Stimulated activated CD8-positive, alpha-beta memory T cell treated with anti-CD3 and anti-CD28 coated beads, Interleukin-2, amount 100 ng/mL, for 48 hours (primary cell): ENCODE measurements at places on chromosomes 4 and X.

DNA sequence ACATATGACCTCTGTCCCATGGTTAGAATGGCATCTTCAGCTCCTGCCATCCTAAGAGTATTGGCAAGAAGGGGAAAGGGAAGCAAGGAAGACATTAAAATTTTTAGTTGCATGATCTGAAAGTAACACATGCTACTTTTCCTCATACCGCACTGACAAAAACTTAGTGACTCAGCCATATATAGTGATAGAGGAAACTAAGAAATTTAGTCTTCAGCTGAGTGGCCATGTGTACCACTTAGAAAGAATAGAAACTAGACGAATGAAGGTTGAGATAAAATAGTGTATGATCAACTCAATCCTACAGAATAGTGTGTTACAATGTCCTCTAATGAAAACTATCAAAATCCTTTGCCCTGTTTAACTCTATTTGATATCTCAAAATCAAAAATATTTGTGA lies 164.1 kb downstream of the PPP3CA start:
- DNase-seq = no peak

- no peak for DNase-seq
Observed at GRCh38 chr4:64796581-64796980, 387.3 kb upstream of the TECRL start.

DNA sequence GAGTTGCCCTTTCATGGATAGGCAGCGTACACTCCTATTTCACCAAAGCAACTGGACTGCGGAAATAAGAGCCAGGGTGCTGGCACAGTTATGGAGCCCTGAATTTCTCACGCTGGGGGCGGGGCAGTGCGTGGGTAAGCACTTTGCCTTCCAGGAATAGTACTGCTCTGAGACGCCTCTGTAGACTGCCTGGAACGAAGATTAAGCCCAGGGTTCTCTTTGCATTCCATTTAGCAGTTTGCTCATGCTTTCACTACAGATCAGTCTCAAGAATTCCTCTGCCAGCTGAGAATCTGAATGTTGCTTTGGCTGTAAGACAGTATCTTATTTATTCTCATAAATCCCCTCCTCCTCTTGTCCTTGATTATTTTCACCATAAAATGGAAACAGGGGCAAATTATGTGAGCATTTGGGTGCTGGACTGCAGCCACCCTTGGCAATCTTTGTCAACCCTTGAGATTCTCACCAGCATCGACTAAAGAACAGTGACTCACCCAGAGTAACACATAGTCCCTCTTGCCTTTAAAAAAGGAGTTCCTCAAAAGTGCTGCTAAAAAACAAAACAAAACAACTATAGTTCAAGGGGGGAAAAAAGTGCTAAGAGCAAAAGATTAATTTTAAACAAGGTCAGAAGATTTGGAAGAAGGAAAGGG lies 88.9 kb upstream of the CITED1 start:
- no peak for DNase-seq

GRCh38 chr4:17230727-17231126 lies 281.2 kb downstream of the QDPR start:
- no peak for DNase-seq
